ENCODE measurements at places on chromosomes 2 and 18.

DNA sequence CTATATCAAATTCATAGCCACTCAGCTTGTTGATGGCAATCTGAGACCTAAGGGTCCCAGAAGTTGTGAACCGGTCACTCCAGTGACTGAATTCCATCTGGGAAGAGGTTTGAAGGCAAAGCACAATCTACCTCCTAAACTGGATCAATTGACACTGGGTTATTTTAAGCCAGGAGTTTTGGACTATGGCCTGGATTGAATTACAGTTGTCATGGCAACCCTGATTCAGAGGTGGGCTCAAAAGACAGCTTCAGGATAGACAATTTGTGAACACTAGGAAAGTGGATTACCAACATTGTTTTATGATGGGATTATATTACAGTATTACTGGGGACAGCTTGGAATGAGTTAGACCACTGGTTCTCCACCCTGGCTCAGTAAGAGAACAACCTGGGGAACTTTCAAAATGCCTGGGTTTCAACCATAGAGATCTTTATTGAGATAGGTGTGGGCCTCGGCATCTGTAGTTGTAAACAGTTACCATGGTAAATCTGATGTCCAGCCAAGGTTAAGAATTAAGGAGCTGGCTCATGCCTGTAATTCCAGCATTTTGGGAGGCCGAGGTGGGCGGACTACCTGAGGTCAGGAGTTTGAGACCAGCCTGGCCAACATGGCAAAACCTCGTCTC lies 58.8 kb downstream of the MFSD6 start:
- DNase-seq = peak; percentile 4

DNA sequence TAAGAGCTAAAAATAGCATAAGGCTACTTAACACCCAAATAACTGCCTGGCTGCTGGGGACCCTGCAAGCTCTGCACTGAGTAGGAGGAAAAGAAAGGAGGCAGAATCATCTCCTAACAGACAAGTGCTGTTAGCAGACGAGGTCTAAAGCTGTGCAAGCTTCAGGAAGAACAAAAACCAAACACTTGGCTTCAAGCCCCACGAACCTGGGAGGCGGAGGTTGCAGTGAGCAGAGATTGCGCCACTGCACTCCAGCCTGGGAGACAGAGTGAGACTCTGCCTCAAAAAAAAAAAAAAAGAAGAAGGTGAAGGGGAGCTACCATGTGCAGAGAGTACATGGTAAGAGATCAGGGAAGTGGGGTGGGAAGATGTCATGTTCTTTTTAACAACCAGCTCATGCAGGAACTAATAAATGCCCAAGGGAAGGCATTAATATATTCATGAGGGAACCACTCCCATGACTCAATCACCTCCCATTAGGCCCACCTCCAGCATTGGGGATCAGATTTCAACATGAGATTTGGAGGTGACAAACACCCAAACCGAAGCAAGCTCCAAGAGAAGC lies 28.8 kb upstream of the INO80C start:
- no peak for DNase-seq

DNA sequence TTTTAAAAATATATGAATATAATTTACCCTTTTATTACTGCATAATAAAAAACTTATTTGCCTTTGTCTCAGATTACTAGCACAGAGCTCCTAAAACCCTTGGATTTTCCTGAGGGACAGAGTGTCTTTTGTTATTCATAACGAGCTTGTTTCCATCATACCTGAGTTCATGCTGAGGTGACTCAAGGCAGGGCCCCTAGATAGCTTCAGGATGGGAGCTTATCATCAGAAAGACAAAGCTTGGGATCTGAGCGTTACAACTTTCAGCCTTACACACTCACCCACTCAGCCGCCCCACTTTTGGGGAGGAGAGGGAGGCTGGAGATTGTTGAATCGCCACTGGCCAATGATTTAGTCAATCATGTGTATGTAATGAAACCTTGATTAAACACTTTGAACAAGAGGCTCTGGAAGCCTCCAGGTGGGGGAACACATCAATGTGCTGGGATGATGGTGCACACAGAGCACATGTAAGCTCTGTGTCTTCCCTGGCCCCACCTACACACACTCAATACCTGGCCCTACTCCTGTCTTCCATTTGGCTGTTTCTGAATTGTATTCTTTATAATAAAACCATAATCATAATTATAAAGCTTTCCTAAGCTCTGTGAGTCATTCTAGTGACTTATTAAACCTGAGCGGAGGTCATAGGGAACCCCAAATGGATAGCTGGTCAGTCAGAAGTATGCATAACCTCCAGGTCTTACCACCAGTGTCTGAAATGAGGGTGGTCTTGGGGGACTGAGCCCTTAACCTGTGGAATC lies 28.5 kb upstream of the DNAH7 start:
- no peak for DNase-seq

GRCh38 chr18:25187521-25188192 lies 164.3 kb downstream of the ZNF521 start:
- DNase-seq = no peak

DNA sequence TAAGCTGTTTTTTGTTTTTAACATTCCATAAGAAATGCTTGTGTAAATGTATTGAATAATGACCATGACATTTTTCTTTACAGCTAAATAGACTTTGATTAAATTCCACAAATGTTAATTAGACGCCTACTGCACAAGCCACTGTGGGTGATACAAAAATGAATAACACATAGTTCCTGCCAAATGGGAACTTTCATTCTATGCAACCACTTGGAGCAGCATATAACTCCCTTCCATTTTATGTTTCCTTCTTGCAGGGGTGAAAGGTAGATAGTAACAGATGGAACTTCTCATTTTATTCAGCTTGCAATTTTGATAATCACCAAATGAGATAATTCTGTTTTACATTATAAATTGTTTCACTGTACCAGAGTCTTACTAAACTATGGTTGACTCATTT lies 70.0 kb upstream of the THUMPD2 start:
- DNase-seq = no peak

GRCh38 chr2:107340955-107341354 lies 455.0 kb upstream of the ST6GAL2 start:
- no peak for DNase-seq

GRCh38 chr2:188452084-188452483 lies 160.4 kb downstream of the GULP1 start:
- DNase-seq = no peak

- no peak for DNase-seq
Observed at GRCh38 chr2:175904035-175904434, 98.0 kb downstream of the LNPK start.

GRCh38 chr2:39368376-39368775 lies 68.7 kb downstream of the MAP4K3 start:
- no peak for DNase-seq

Data from neuronal stem cell (in vitro differentiated cells).